Smooth muscle cell of bladder (primary cell): ENCODE measurements at places on chromosomes 7 and 10. TPM values are rescaled to one million over a fixed set of nuclear protein-coding genes. Genes with fewer than 3 reads are reported as not detected.

The TAS2R5 gene
- total RNA-seq = 0.57 and 0.92 TPM in 2 replicates

The STK17A gene
- total RNA-seq = 19.5 and 25.0 TPM in 2 replicates

The ACBD5 gene
- total RNA-seq = 15.2 and 19.8 TPM in 2 replicates

The IFIT2 gene
- 3.0 and 3.1 TPM in 2 replicates for total RNA-seq

The EGR2 gene
- total RNA-seq = 0.14 and 0.46 TPM in 2 replicates

The GNB2 gene
- 59.2 and 67.9 TPM in 2 replicates for total RNA-seq

The C10orf143 gene
- 0.85 and 1.2 TPM in 2 replicates for total RNA-seq

The CALY gene
- not detected in 2 replicates for total RNA-seq

The GRID1 gene
- under 0.01 and 0.09 TPM in 2 replicates for total RNA-seq

The RARRES2 gene
- total RNA-seq = 46.9 and 66.8 TPM in 2 replicates

The CACNB2 gene
- 6.7 and 9.0 TPM in 2 replicates for total RNA-seq

The PLAC9 gene
- 12.3 and 18.9 TPM in 2 replicates for total RNA-seq

The TRIM4 gene
- 24.5 and 34.3 TPM in 2 replicates for total RNA-seq

The LEP gene
- total RNA-seq = 0.09 TPM in 1 of 2 replicates, not detected in the other

The UPK3BL2 gene
- total RNA-seq = 1.3 and 1.7 TPM in 2 replicates

The ABCB4 gene
- 3.4 and 5.5 TPM in 2 replicates for total RNA-seq

The ITPRID1 gene
- total RNA-seq = not detected in 2 replicates

The AGBL3 gene
- total RNA-seq = 0.71 and 1.4 TPM in 2 replicates

The IDI2 gene
- not detected in 2 replicates for total RNA-seq

The LRRD1 gene
- 0.14 TPM in 1 of 2 replicates, not detected in the other for total RNA-seq

The CALHM3 gene
- not detected in 2 replicates for total RNA-seq

The C10orf53 gene
- total RNA-seq = not detected in 2 replicates

The VWA2 gene
- total RNA-seq = 0.14 TPM in 1 of 2 replicates, not detected in the other

The RHOBTB1 gene
- total RNA-seq = 34.4 and 45.8 TPM in 2 replicates

The FAM221A gene
- total RNA-seq = 0.65 and 1.7 TPM in 2 replicates

The PKD2L1 gene
- not detected in 2 replicates for total RNA-seq

The LRRC17 gene
- 71.5 and 79.0 TPM in 2 replicates for total RNA-seq

The RBAK gene
- total RNA-seq = 6.1 and 8.2 TPM in 2 replicates

The GARIN1A gene
- 0.43 and 0.83 TPM in 2 replicates for total RNA-seq

The TRPV5 gene
- total RNA-seq = not detected in 2 replicates

The VENTX gene
- not detected in 2 replicates for total RNA-seq

The TBX20 gene
- total RNA-seq = 4.5 and 4.6 TPM in 2 replicates

The STAG3 gene
- 0.28 TPM in 2 replicates for total RNA-seq

The CALCR gene
- not detected in 2 replicates for total RNA-seq

The OR2A1 gene
- not detected in 2 replicates for total RNA-seq

The PDE6C gene
- not detected in 2 replicates for total RNA-seq

The OR2A42 gene
- under 0.01 TPM in 1 of 2 replicates, not detected in the other for total RNA-seq

The PLEKHS1 gene
- total RNA-seq = 0.09 TPM in 1 of 2 replicates, not detected in the other

The HMX3 gene
- not detected in 2 replicates for total RNA-seq

The GLI3 gene
- total RNA-seq = 4.1 and 5.1 TPM in 2 replicates

The GIMAP1 gene
- total RNA-seq = under 0.01 TPM in 2 replicates

The OR6B1 gene
- total RNA-seq = not detected in 2 replicates

The CPA5 gene
- total RNA-seq = not detected in 2 replicates

The BTBD16 gene
- under 0.01 TPM in 1 of 2 replicates, not detected in the other for total RNA-seq

The ANXA8L1 gene
- 0.43 TPM in 1 of 2 replicates, not detected in the other for total RNA-seq

The NKX2-3 gene
- total RNA-seq = not detected in 2 replicates

The PRLHR gene
- not detected in 2 replicates for total RNA-seq

The SLIT1 gene
- under 0.01 TPM in 1 of 2 replicates, not detected in the other for total RNA-seq

The MYL7 gene
- total RNA-seq = not detected in 2 replicates

The SPDYE5 gene
- total RNA-seq = not detected in 2 replicates

The PON1 gene
- not detected in 2 replicates for total RNA-seq

The SND1 gene
- total RNA-seq = 212 and 218 TPM in 2 replicates

The CAMK1D gene
- total RNA-seq = 6.3 TPM in 2 replicates

The SLC25A28 gene
- 23.2 and 28.6 TPM in 2 replicates for total RNA-seq

The GRB10 gene
- total RNA-seq = 28.8 and 34.8 TPM in 2 replicates

The GATA3 gene
- total RNA-seq = not detected in 2 replicates
